ENCODE measurements at places on chromosomes 3 and 15. TPM values are rescaled to one million over a fixed set of nuclear protein-coding genes. Genes with fewer than 3 reads are reported as not detected.

TEX55 gene
- not detected for total RNA-seq

ADAMTSL3 gene
- total RNA-seq = 0.88 TPM

SLC27A2 gene
- not detected for total RNA-seq

IQCH gene
- total RNA-seq = 8.0 TPM

GNAT1 gene
- total RNA-seq = not detected

ABCF3 gene
- total RNA-seq = 50.2 TPM

GRCh38 chr3:78351334-78351733, 1311.4 kb downstream of the ROBO2 start:
- H3K36me3 ChIP-seq = no peaks in the 10 kb centered on the region
- DNase-seq = no peak
- no peaks in the 10 kb centered on the region for H3K27me3 ChIP-seq
- peaks cover 7% of the 10 kb centered on the region for H3K4me1 ChIP-seq
- H3K27ac ChIP-seq = no peak overlapping the region

DNA sequence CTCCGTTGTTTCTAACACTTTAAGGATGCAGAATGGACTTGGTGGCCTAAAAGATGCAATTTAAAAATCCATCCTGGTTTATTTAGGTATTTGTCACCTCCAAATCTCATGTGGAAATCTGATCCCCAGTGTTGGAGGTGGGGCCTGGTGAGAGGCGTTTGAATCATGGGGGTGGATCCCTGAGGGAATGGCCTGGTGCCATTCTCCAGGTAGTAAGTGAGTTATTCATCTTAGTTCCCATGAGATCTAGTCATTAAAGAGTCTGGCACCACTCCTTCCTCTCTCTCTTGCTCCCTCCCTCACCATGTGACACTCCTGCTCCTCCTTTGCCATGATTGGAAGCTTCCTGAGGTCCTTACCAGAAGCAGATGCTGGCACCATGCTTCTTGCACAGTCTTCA, 339.1 kb downstream of the NTRK3 start:
- H3K36me3 ChIP-seq = no peaks in the 10 kb centered on the region
- no peak for DNase-seq
- H3K4me1 ChIP-seq = no peaks in the 10 kb centered on the region
- no peak overlapping the region for H3K4me3 ChIP-seq

DNA sequence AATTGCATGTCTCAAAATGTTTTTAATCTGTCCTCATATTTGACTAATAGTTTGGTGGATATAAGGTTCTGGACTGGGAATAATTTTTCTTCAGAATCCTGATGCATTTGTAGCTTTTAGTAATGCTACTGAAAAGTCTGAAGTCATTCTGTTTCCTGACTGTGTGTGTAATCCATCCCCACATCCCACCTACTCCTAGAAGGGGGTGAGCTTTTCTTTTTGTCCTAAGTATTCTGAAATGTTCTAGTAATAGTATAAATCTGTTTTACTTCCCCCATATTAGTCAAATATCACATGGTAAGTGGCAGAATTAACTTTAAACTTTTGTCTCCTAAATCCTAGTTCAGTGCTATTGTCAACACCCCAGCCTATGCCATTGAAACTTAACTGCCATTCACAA, 162.8 kb downstream of the GREM1 start:
- H3K36me3 ChIP-seq = no peaks in the 10 kb centered on the region
- H3K27ac ChIP-seq = no peak overlapping the region
- no peak overlapping the region for H3K4me3 ChIP-seq
- no peaks in the 10 kb centered on the region for H3K27me3 ChIP-seq
- peaks cover 12% of the 10 kb centered on the region for H3K4me1 ChIP-seq

DNA sequence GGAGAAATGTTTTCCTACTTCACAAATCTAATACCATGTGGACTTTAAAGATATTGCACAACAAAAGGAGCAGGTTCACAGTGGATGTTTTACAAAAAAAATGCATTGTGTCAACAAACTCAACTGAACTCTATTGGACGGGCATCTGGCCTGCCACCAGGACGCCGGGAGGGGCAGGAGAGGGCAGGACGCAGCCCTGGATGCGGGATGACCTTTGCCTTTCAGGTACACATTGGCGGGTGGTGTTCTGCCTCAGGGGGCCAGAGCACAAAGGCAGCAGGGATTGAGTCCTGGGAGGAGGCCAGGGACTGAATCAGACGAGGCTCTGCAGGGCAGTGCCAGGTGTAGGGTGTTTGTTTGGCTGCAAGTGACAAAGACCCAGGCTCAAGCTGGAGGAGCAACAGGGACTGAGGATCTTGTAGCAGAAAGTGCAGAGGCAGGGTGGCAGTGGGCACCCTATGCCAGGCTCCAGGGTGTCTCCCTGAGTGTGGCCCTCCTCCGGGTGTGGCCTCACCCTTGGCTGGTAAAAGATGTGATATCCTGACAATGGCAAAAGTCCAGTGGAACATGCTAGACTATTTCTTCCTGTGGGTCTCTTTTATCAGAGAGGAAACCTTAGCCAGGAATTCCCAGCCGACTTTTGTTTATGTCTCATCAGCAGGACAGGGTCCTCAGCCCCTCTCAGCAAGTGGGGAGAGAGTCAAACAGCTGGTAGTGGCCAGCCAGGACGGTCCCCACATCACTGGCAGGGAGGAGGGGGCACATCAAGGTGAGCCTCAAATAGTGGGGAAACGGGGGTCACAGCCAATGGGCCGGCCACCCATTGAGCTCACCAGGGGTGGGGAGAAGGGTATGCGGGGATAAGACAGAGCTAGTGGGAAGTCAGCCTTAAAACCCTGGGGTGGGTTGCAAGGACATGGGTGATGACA, 29.7 kb upstream of the KLF13 start:
- no peak for DNase-seq
- no peaks in the 10 kb centered on the region for H3K27me3 ChIP-seq
- H3K36me3 ChIP-seq = no peaks in the 10 kb centered on the region
- H3K4me3 ChIP-seq = no peak overlapping the region
- no peaks in the 10 kb centered on the region for H3K4me1 ChIP-seq
